Amygdala (tissue), 56 donors: ENCODE measurements at places on chromosomes 7 and 10.
A peak's percentile ranks its signal among the peaks of the same experiment; 100 is the strongest.

DNA sequence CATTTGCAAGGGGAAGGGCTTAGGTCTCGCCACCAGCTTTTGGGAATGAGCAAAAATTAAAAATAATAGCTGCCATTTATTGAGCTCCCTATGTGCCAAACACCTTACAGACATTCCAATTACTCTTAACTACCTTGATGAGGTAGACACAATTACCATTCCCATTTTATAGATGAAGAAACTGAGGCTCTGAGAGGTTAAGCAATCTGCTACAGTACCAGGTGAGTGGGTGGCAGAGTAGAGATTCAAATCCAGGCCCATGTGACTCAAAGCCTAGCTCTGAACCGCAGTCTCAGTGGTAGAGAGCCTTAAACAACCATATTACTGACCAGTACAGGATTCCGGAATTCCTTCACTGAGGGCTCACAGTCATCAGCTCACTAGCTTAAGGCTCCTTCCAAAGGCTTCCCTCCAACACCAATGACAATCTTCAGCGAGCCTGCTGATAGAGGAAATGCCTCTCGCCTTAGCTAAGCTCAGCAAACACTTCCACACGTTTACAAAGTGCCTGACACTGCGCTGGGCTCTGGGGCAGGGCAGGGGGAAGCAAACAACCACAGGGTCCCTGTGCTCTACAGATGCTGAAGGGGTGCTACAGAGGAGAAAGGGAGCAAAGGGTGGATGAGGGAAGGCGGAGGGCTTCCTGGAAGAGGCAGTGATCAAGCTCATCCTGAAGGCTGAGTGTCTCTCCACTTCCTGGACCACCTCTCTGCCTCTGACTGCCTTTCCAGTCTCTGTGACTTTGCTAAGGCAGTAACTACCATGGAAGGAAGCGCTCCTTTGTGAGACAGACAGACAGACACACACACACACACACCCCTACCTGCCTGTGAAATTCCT, 7.4 kb downstream of the LRRC20 start:
- no peak for DNase-seq

DNA sequence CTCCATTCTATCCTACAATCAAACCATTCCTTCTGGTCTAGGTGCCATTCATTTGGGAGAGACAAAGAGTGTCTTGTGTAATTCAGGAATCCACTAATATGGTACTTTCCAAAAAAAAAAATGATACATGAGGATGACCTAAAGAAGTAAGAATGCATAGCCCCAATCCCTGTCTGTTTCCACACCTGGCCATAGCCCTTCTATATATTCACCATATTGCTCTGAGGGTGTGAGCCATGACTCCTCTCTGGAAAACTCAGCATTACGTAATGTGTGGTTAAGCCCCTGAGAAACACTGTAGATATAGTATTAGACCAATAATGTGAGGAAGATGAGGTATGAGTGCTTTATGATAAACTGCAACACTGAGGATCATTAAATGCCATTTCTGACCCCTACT, 592.7 kb downstream of the INHBA start:
- no peak for DNase-seq

- no peak for DNase-seq
These were observed 6.1 kb downstream of the CHST3 start for GRCh38 chr10:71970331-71970730.

- no peak for DNase-seq
These were observed 17.5 kb downstream of the TRIM24 start for GRCh38 chr7:138477581-138477980.

- no peak for DNase-seq
These were observed 89.0 kb downstream of the NEURL1 start for GRCh38 chr10:103582331-103583123.

DNA sequence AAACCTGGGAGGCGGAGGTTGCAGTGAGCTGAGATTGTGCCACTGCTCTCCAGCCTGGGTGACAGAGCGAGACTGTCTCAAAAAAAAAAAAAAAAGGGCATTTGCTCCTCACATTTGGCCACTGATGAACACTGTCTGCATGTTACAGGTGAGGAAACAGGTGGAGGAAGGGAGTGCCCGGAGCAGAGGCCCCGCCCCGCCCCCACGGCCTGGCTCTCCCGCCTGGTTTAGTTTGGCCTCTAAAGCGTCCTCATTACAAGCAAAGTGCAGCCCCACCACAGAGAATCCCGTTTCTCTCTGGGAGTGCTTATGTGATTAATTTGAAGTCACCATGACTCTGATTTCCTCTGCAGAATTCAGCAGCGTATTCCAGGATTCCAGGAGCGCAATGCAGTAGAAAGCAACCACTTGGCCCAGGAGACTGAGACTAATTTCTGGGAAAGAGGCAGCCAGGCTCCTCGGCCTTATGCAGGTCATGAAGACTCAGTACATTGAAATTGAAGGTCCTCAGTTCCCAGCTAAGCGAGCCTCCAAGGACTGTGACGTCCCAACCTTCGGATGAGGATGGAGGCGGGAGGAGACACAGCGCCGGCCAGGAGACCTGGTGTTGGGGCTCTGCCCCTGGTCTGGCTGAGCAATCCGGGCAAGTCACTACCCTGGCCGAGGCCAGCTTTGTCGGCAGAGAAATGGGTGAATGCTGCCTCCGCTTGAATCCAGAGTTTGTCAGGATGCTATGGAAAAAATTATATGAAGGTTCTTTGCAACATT, 44.7 kb downstream of the RBM17 start:
- DNase-seq, result no peak

GRCh38 chr7:77788327-77788902, 9.8 kb downstream of the TMEM60 start:
- no peak for DNase-seq

- no peak for DNase-seq
These were observed 533.5 kb downstream of the GPAM start for GRCh38 chr10:111650088-111650487.

- DNase-seq, result no peak
These were observed 20.2 kb upstream of the CPA5 start for GRCh38 chr7:130324306-130324943.

DNA sequence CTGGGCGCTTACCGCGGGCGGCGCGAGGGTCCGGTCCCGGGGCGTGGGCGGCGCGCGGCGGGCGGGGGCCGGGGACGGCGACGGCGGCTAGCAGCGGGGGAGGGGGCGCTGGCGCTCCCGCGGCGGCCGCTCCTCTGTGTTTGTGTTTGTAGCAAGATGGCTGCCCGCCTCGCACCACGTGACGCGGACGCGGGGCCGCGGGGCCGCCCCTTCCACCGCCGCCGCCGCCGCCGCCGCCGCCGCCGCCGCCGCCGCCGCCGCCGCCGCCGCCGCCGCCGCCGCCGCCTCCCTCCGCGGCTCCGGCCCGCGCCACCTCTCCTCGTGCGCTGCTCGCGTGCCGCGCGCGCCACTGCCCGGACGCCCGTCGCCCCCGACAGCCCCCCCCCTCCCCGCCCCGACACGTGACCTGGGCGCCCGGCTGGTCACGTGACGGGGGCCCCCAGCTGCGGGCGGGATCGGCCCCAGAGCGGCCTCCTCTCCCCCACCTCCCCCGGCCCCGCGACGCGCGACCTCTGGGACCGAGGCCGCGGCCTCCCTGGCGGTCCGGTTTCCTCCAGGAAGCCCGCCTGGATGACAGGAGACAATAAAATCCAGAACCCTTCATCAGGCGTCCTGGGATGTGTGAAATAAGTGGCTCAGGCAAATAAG, at the start of gene GIGYF1:
Gene GIGYF1, minus strand, starts transcription at position 153 of the 648 bp plus-strand sequence. CDS start 6,012 bp downstream, outside the sequence.
- peak; percentile 69 for DNase-seq

GRCh38 chr7:138032186-138032585, 30.3 kb upstream of the CREB3L2 start:
- DNase-seq, result no peak

- DNase-seq, result no peak
These were observed 32.8 kb upstream of the DLG5 start for GRCh38 chr10:77959384-77959783.

DNA sequence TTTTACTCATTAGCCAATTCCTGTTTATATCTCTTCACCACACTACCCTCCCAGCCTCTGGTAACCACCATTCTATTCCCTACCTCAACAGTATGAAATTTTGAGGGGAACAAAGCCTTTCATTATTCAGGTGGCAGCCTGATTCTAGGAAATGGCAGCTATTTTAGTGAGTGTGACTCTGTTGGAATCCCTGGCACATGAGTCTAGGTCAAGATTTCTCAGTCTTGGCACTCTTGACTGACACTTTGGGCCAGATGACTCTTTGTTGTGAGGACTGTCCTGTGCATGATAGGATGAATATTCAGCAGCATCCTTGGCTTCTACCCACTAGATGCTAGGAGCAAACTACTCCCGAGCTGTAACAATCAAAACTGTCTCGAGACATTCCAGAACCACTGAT, 322.8 kb upstream of the PHYHIPL start:
- no peak for DNase-seq

GRCh38 chr10:79060641-79061255, 8.0 kb upstream of the ZMIZ1 start:
- DNase-seq, result no peak

DNA sequence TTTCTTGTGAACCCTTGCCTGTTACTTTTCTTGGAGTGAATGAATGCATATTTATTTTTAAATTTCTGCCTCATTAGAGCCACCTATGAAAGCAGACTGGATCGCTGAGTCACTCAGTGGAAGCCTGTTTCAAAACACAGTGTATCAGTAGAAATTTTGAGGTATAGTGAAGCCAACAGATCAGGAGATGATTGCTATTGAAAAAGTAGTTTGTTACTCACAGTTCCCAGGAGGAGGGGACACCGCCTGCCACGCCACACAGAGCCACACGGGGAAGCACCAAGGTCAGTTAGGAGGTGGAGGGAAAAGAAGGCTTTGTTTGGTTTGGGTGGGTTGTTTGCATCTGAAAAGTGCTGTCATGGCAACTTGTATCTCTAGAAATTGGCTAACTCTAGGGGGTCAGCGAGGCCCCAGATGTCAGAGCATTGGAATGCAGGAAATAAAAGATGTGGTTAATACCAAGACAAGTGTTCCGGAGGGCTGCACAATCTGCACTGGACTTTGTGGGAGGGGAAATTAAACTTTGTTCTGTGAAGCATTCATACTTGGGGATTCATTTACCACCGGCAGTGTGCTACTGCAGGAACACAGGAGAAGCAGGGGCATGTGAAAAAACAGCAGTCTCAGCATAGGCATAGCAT, 106.4 kb upstream of the SDK1 start:
- no peak for DNase-seq

- DNase-seq, result no peak
These were observed 447 bp downstream of the RSU1 start for GRCh38 chr10:16816830-16817124.

DNA sequence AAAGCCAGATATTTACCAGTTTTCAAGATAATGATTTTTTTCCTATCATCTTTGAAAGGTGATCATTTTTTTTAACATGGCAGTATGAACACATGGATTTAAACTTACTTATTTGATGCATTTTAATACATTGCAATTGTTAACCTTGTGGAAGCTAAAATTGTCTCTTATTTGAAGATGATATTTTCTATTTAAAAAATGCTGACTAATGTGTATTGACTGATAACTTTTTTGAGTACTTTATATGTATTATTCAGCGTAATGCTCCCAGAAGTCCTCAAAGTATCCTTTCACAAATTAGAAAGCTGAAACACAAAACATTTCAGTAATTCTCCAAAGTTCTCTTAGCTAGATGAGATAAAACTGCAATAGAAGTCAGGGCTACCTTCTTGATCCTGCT, 677.3 kb downstream of the NRG3 start:
- DNase-seq, result no peak

DNA sequence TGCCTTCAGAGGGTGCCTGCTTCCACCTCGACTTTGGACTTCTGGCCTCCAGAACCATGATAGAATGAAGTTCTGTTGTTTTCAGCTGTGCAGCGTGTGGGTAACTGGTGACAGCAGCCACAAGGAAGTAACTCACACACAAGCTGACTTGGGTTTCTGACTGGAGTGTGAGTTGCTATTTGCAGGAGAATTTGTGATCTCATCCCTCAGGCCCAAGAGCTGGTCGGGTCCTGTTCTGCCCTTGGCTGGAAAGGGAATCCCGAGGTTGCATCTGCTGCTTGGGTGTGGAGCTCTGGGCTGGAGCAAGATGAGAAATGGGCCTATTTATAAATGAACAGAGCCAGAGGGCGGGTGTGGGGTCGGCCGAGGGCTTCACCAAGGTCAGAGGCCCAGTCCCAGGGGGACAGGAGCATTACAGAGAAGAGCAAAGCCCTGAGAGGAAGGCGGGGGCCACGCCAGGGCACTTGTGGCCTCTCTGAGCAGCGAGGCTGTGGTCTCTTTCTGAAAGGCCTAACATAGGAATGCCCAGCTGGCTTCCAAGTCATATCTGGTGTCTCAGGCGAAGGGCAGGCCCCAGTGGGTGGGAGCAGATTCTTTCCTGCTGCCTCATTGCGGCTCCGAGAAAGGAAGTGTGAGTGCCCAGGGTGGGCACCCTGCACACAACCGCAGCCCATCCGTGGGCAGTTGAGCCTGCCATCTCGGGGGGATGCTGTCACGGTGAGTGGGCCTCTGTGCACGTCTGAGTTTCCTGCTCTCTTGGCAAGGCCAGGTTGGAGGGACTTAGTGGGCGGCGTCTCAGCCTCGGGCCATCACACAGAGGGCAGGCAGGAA, 26.5 kb upstream of the C10orf71 start:
- DNase-seq, result no peak

GRCh38 chr7:418636-419280, 100.9 kb downstream of the PDGFA start:
- no peak for DNase-seq

- DNase-seq, result no peak
These were observed 47.3 kb downstream of the NCAPG2 start for GRCh38 chr7:158657189-158657746.

- DNase-seq, result no peak
These were observed 2.1 kb downstream of the ABI1 start for GRCh38 chr10:26858707-26859034.

- no peak for DNase-seq
These were observed 185.0 kb downstream of the BICC1 start for GRCh38 chr10:58697691-58698090.

DNA sequence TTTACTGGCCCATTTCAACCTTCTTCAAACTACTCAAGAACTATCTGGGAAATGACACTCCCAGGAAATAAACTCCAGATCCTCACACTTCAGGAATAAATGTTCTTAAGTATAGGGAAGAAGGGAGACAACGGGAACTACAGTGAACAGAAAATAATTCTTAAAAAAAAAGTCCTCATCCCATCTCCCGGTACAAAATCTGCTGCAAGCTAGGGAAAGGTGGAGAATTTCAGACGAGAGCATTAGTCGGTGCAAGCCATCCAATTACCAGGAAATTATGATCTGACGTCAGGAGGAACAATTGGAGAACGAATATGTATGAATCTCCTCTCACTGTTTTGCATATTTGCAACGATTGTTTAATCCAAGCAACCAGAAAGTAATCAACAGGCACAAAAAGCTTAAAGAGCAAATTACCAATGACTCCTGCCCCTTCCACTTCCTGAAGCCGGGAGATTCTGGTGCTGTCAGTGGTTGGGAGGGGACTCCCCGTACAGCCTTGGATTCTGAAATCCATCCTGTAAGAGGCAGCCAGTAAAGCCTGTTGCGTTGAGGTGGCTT, 15.1 kb upstream of the GATA3 start:
- DNase-seq, result no peak

DNA sequence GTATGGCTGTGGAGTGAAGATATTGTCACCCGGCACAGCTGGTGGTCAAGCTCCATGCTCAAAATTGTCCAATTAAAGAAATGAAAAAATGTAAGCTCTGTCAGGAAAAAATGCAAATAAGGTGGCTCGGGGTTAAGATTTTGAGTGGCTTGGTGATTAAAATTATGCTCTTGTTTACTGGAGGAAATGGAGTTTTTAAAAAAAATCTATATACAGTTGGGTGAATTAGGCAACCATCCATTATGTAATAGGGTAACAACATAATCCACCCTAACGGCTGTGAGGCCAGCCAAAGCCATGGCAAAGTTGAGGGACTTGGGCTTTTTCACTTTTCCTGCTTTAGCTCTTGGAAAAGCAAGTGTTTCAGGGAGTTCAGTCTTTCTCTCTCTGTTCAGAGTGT, 260.8 kb upstream of the HABP2 start:
- DNase-seq, result no peak

- DNase-seq, result no peak
These were observed 56.5 kb downstream of the CCDC71L start for GRCh38 chr7:106604303-106604924.
